ENCODE measurements at places on chromosomes 4 and X.

GRCh38 chr4:36665985-36666527 is 384.6 kb downstream of the DTHD1 start:
- DNase-seq = no peak

GRCh38 chr4:187714957-187715356 is 280.6 kb upstream of the ZFP42 start:
- no peak for DNase-seq

- no peak for DNase-seq
These were observed 38.7 kb downstream of the SLC4A4 start for GRCh38 chr4:71377561-71377960.

GRCh38 chr4:189843413-189844009 is 97.2 kb upstream of the FRG1 start:
- no peak for DNase-seq

DNA sequence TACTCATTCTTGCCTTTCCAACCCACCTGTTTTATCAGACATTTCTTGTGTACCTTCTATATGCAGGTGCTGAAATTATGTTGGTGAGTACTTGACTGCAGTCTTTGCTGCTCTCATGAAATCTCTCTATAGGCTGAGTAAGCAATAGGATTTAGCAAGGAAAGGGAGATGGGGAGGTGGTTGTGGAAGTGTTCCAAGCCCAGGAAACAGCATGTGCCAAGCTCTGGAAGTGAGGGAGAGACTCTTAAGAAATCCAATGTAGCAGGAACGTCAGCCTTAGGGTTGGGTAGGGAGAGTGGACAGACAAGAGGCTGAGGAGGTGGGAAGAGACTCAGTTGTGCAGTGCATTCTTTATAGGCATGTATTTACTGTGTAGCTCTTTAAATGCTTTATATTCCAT is 5.6 kb downstream of the SEPTIN11 start:
- no peak for DNase-seq

DNA sequence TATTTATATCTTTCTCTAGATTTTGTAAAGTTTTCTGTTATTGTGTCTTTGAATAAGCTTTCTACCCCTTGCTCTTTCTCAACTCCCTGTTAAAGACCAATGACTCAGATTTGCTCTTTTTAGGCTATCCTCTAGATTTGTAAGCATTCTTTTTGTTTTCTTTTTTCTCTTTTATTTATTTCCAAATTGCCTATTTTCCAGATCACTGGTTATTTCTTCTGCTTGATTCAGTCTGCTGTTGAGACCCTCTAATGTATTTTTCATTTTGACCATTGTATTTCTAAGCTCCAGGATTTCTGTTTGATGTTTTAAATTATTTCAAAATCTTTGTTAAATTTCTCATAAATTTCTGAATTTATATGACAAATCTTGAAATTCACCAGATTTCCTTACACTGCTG is 462.6 kb upstream of the GALNT7 start:
- no peak for DNase-seq

- DNase-seq = no peak
These were observed 298.1 kb downstream of the UNC5C start for GRCh38 chr4:95250544-95251137.

DNA sequence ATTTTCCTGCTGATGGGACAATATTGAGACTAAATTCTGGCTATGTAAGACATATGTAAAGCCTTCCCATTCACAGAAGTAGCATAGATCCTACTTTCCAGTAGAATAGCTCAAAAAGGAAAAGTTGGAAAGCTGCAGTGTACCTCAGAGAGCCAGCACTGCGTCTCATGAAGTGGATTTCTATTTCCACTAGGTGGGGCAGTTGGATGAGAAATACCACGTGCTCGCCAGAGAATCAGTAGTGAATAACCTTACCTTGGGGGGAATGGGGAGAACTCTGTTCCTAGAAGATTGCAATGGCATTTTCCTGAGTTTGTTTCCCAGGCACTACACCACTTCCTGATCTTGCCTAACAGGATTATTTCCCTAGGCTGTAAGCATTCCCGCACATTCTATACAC is 907.1 kb downstream of the FSTL5 start:
- DNase-seq = no peak
